GM23338 (cell line): ENCODE measurements at places on chromosomes 5 and 9.

GRCh38 chr9:70924895-70925547 lies 196.4 kb downstream of the TRPM3 start:
- DNase-seq = peak; percentile 83

DNA sequence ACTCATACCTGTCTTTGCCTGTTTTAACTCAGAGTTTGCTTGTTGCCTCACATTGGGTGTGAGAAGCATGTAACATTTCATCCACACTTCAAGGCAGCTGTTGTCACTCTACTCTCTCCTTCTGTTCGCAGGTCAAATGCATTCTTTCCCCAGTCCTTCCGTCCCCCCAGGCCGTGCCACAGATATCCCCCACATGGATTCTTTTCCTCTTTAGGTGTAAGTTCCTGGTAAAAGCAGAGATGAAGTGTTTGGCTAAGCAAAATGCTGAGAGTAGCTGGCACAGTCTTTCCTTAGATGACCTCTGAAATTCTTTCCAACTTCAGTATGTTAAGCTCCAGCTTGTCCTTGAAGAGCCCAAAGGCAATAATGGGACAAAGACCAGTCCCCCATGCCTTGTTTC lies 328.2 kb downstream of the SLIT3 start:
- no peak for DNase-seq

DNA sequence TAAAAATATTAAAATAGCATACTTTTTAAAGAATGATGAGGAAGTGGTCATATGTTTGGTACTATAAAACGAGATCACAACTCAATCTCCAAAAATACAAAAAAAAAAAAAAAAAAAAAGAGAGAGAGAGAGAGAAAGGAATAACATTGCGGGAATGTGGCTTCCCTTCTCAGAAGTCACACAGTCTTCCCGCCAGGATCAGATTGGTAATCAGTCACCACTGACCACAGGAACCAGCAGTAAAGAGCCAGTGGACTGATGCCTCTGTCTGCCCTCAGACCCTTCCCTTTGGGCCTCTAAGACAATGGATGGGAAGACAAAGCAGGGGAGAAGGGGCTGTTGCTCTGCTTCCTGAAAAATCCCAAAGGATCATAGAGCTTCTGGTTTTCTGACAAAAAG lies 104.9 kb downstream of the KLHL3 start:
- DNase-seq = peak; percentile 8

DNA sequence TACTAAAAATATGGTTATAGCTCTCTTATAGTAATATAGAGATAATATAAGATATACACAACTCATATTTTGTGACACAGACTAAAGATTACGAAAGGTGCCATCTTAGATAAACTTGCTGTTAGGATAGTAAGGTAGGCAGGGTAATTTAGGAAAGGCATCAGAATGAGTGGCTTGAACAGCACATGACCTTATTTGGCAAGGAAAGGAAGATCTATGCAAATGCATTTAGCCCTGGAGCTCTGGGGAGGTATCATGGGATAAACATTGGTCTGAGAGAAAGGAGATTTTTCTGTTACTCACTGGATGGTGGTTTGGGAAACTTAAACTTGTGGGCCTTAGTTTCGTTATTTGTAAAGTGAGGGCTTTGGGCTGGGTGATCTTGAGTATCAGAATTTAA lies 65.8 kb downstream of the KCTD16 start:
- no peak for DNase-seq

DNA sequence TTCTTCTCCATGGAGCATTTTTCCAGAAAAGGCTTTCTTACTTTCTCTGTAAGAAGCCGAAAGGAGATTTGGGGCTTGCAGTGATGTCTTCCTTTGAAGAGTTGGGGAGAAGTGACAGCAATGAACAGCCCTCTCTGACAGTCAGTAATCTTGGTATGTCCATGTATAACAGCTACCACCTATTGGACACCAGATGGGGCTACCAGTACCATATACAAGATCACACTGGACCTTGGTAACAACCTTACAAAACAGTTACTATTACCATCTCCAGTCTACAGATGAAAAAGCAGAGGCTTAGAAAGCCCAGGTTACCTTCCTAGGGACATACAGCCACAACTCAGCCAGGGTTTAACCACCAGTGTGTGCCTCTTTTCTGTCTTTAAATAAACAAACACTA lies 272.7 kb upstream of the TRPC7 start:
- no peak for DNase-seq

GRCh38 chr9:81559197-81559596 lies 130.2 kb downstream of the TLE1 start:
- no peak for DNase-seq

DNA sequence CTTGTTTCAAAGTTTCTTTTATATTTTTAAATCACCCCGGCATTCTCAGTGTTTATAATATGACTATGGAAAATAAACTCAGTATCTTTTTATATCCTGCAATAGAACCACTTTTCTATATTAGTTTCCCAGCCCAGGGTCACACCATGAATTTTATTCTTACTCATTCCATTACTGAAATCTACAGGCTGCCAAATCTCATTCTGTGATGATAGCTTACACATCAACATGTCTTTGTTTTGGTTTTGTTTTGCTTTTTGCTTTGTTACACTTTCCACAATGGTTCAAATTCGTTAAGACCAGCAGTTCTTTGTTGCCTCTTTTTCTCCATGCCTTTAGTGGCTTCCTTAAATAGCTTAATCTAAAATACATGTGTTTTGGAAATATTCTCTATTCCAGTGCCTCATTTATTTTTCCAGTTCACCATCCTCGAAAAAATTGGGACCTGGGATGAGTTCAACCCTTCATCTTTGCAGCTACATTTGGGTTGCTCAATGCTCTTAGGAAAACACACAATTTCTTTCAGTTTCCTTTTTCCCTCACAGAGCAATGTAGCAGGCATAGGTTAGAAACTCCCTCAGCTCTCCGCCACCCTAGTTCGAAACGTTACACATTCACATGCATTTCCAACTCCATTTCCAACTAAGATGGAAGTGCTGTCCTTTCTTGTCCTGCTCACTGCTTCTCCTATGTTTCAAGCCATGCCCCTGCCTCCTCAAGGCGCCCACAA lies 1146.3 kb downstream of the MAT2B start:
- DNase-seq = no peak

DNA sequence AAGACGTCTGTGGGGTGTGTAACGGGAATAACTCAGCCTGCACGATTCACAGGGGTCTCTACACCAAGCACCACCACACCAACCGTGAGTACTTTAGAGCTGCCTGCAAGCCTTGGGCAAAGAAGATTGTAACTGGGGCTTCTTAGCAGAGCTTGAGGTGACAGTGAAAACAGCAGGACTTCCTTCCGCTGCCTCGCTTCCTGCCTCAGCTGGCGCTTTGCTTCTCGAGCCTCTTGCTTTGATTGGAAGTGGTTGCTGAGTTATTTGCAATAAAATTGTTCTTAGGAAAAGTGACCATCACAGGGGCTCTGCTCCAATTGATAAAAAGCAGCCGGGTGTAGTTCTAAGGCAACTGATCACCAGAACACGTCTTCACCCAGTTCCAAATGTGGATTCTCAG lies 99.1 kb downstream of the ADAMTS16 start:
- DNase-seq = no peak

GRCh38 chr5:42632354-42632900 lies 124.2 kb upstream of the CCDC152 start:
- no peak for DNase-seq

DNA sequence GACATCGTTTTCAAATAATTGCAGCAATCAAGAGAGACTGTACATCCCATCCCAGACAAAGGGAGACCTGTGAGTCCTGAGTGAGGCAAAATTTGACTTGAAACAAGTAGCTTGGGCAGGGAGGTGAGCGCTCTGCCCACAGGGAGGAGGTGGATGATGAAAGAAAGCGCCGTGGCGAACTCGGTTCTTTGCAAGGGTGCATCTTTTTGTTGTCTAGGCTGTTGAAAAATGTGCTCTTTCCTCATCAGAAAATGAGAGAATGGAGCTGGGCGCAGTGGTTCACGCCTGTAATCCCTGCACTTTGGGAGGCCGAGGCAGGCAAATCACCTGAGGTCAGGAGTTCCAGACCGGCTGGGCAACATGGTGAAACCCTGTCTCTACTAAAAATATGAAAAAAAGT lies 150.5 kb downstream of the GAPVD1 start:
- no peak for DNase-seq

GRCh38 chr5:67187006-67187715 lies 9.4 kb downstream of the CD180 start:
- DNase-seq = no peak

GRCh38 chr9:92590377-92590776 lies 54.6 kb upstream of the ECM2 start:
- no peak for DNase-seq

DNA sequence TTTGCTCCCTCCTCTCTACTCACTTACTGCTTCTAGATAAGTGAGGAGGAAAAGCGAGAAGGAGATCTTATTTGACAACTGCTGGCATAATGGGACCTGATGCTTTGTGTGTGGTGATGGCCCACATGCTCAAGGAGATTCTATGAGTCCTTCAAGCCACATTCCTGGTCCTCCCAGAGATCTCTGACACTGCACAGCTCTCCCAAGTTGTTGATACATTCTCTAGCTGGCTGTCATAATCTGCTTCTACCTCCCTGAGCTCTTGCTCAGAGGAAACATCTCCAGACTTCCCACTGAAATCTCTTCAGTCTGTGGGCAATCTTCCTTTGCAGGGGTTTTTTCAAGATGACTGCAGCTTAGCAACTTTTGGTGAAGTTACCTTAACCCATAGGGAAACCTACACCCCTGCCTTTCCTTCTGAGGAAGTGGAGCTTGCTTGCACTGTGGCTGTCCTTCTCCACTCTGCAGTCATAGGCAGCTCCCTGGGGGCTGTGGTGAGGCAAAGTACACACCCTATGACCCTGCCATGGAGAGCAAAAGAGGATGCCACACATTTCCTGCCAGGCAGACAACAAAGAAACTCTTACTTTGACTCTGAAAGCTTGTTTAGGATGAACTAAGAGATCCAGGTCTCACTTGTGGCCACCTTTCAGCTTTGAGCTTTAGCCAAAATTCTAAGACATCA lies 163.8 kb downstream of the TMEM38B start:
- no peak for DNase-seq

- DNase-seq = no peak
Measured at GRCh38 chr9:95801797-95802196, 73.7 kb upstream of the ERCC6L2 start.

DNA sequence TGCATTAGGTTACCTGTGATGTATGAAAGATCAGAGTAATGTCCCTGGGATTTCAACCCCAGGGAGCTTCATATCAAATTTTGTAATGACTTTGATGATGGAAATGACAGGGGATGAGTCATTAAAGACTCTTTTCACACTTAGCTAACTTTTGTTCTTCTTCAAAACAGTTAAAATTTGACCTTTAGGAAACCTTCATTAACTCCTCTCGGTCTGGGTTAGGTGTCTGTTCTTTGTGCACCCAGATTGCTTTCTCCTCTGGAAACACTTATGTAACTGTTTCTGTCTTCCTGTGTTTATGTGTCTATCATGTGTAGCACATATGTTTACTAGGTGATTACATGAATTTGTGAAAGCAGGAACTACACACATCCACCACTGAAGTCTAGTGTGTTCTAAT lies 1.6 kb downstream of the SRFBP1 start:
- no peak for DNase-seq

GRCh38 chr5:135373736-135374515 lies 25.1 kb downstream of the MACROH2A1 start:
- no peak for DNase-seq

DNA sequence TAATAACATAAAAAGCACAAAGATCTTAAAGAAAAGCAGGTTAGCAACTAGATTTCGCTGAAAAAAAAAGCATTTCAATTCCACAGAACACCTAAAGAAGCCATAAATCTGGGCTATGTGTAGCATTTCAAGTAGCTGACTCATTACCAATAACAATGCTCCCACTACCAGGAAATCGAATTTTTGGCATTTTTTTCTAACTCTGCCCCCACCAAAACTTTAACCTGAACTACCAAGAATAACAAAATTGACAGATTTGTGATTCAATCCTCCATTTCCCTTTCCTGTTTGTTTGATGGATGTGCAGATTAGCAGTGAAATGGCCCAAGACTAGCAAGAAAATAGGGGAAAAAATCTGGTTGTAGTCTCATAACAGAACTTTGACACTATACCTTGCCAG lies 180.2 kb downstream of the RASEF start:
- peak; percentile 66 for DNase-seq

DNA sequence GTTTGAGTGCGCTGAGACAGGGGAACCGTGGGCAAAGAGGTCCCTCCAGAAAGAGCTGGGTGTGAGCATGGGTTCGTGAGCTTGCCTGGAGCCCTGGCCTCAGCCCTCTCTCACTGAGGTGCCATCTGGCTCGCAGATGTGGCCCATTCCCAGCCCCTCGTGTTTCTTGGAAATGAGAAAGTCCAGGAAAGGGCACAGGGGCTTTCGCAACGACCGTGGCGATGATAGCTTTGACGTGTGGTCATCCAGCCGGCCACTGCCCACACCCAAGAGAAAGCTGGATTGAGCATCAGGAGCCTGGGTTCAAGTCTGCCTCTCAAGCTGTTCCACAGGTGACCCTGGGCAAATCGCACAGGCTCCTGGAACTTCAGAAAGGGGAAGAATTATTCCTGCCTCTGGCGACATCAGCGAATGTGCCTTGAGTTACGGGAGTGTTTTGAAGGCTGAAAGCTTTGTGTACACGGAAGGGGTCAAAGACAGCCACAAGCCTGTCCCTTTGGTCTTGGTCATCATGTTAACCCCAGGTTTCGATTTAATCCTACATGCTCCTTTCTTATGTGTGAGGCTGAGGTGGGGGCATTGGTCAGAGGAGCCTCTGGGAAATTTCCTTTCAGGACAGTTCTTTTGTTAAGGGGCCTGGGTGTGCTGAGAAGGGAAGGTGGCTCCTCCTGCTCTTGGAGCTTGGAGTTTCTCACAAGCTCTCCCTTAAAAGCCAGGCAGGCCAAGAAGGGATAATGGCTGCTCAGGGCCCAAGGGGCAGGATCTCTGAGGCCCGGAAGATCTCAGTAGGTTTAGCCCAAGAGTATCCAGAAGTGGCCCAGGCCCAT lies 41.7 kb upstream of the IL17B start:
- no peak for DNase-seq

DNA sequence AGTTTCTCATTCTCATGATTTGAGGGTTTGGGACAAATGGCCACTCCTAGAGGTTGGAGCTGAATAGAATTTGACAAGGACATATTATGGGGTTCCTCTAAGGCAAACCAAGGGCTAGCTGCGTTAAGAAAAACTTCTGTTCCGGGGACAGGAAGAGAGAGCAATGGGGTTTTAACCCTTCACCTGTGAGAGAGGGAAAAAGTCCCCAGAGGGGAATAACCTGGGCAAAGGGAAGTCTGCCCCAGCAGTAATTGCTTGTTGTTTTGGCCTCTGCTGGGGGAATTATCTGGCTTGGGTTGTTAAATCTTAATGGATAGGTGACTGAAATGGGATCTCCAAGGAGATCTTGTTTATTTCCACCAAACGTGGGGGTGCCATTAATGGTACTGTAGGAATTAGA lies 110.1 kb upstream of the MOCS2 start:
- DNase-seq = no peak

- no peak for DNase-seq
Measured at GRCh38 chr9:76176171-76176570, 218.1 kb downstream of the RFK start.

GRCh38 chr9:113425072-113425471 lies 14.5 kb downstream of the C9orf43 start:
- DNase-seq = peak; percentile 38
